NAMALWA (cell line): ENCODE measurements at places on chromosomes 1 and 21.

GRCh38 chr21:18369115-18369514 is 34.5 kb downstream of the TMPRSS15 start:
- DNase-seq, result peak; percentile 84

GRCh38 chr1:47697616-47698335 is 259.9 kb downstream of the FOXD2 start:
- DNase-seq, result no peak

DNA sequence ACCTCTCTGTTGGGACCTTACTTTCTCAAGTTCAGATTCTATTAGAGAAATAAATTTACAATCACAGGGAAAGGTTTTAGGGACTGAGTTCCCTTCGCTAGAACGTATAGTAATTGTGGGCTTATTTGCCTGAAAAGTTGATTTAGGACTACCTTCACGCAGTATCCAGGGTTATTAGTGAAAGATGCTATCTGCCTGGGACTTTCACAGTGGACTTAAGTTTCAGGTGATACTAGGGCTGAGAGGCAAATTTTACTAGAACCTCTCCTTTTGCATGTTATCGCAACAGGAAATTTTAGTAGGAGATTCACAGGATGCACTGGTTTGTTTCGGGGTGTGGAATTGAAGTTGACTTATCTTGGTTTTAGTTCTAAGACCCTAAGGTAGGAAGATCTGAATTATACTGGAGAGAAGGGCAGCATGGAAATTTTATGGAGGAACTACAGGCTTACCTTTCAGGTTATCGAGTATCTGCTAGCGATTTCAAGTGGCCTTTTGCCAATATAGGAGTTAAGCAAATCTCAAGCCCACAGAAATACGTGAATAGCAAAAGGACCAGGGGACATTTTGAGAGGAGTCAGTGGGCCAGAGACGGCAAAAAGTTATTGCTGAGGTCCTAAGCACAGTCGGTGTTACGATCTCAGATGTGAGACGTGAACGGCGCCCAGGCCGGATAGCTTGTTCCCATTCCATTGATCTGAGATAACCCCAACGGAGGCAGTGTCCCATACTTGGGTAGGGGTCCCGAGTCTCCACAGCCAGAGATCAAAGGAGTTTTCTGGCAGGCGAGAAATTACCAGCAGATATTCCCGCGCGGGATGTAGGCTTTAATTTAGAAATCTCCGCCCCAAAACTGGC is 723 bp upstream of the GNAI3 start:
- DNase-seq, result peak; percentile 54

- DNase-seq, result no peak
Observed at GRCh38 chr1:245074232-245074747, 80.5 kb upstream of the KIF26B start.

DNA sequence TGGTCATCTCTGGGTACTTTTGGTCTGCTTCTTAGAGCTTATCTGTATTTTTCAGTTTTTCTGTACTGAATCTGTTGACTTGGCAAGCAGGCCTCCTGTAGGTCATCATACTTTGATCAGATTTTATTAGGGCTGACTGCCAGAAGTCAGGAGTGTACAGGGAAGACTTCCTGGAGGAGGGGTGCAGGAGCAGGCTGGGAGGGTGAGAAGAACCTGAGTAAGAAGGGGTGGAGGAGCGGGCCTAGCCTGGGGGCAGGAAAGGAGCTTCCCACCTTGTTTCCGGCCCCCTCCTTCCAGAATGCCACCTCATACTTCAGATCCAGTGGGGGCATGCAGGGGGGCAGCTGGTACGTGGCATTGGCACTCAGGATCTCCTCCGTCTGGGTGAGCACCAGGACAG is 18.3 kb upstream of the IL22RA1 start:
- DNase-seq, result no peak

DNA sequence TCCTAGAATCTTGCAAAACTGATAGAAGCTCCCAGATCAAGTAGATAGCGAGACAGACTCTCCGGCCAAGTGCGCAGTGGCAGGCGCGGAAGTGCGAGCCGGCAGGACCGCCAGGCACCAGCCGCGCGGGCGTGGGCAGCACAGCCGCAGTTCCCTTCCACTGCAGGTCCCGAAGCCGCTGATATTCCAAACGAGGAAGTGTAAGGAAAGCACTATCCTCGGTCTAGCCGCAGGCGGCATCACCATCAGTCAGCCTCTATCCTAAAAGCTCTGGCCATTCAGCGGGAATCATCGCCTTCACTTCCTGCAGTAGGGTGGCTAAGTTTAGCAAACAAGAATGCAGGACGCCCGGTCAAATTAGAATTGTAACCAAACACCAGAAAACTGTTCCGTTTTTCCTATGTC is 710 bp downstream of the GLRX2 start:
- DNase-seq, result peak; percentile 46

DNA sequence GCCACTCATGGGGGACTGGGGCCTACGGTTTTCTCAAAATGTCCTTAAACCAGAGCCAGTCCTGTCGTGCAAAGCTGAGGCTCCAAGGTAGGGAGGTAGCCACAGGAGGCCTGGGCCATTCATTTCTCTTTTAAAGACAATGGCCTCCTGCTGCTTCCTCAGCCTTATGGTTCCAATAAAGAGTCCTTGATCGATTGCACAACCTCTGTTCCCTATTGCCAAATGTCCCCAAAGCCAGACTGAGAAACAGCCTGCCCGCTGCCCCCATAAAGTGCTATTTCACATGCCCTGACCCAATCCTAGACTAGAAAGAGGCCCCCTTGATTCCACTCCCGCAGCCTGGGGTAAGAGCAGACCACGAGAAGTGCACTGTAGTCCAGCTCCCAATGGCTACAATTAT is 166.7 kb downstream of the CLIC6 start:
- no peak for DNase-seq

DNA sequence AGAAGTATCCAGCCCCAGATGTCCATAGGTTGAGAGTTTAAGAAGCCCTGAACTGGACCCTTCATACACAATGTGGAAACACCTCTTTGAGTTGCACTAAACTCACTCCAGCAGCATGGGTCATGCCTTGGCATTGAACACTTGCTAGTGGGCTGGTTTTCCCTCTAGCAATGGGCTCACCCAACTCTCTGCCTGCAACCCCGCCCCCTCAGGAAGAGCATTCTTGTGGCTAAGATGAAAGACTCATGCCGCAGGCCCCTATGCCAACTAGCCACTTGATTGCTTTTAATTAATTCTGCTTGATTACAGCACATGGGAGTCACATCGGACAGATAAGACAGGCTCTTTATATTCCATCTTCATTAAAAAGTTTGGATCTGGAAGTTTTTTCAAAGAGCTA is 136.5 kb upstream of the GJB5 start:
- no peak for DNase-seq
